Activated T-helper 1 cell treated with anti-CD3 and anti-CD28 coated beads, Interleukin-2, amount 50 U/mL, for 16 hours (primary cell): ENCODE measurements at places on chromosomes 7 and 10.

- no peak for DNase-seq
These were observed 54.4 kb downstream of the ITGB8 start for GRCh38 chr7:20385126-20385525.

GRCh38 chr7:150983893-150984368 lies 5.8 kb upstream of the KCNH2 start:
- DNase-seq = no peak

DNA sequence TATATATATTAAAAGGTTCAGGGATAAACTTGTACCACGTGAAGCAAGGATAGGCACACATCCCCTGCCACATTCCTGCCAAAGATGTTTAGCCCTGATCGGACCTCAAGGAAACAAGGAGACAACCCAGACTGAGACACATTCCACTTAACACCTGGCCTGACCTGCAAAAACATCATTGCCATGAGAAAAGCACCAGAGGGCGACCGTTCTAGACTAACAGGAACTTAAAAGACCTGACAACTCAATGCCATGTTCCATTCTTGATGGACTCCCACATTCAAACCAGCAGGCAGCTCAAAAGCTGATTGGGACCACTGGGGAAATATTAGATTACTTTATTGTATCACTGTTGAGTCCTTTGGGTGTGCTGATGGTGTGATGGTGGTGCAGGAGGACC lies 8.1 kb upstream of the PDGFA start:
- no peak for DNase-seq

- no peak for DNase-seq
These were observed 350.3 kb downstream of the TNS3 start for GRCh38 chr7:47231627-47232026.

DNA sequence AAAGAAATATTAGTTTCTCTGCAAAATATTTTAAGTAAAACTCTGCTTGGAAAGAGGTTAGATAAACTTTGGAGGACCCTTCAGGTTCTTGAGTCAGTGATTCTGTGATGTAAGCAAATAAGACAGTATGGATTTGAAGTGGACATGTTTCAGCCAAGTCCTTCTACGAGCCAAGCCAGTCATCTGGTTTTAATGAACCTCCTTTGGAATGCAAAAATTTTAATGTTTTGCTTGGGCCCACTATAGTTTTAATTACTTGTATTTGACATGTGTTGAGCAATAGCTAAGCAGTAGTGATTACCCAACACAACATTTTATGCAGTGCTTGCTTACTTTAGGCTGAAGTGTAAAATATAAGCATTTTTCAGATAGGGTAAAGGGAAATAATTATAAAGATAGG lies 296.3 kb upstream of the SEMA3D start:
- no peak for DNase-seq

DNA sequence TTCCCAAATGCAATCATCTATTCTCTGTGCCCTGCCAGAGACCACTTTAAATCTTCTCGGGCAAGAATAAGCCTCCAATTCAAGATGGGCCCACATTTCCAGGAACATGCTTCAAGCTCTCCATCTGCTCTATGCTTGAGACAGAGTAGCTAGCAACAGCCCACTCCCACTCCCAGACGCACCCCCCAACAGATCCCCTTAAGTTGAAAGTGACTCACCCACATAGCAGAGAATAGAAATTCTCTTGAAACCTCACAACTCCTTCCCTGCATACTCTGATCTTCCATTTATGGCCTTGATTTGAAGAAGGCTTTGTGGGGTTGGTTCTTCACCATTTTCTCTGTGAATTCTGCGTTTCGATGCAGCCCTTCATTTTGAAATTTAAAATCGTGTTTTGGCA lies 604.0 kb downstream of the INHBA start:
- no peak for DNase-seq

GRCh38 chr10:132893090-132893489 lies 49.3 kb downstream of the CFAP46 start:
- DNase-seq = no peak

DNA sequence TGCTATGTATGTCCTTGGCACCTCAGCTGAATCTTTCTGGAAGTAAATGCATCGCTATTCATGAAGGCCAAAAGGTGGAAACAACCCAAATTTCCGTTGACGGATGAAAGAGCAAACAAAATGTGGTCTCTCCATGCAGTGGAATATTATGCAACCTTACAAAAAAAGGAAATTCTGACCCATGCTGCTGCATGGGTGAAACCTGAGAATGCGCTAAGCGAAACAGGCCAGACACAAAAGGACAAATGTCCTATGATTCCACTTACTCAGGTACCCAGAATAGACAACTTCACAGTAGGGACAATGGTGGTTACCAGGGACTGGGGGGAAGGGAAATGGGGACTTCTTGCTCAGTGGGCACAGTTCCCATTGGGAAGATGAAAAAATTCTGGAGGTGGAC lies 158.8 kb downstream of the CAMK1D start:
- DNase-seq = no peak

GRCh38 chr7:23966941-23967340 lies 256.9 kb downstream of the STK31 start:
- no peak for DNase-seq

GRCh38 chr10:88082806-88083596 lies 219.6 kb downstream of the PTEN start:
- DNase-seq = no peak

GRCh38 chr7:26681819-26682418 lies 182.5 kb downstream of the SKAP2 start:
- DNase-seq = no peak

DNA sequence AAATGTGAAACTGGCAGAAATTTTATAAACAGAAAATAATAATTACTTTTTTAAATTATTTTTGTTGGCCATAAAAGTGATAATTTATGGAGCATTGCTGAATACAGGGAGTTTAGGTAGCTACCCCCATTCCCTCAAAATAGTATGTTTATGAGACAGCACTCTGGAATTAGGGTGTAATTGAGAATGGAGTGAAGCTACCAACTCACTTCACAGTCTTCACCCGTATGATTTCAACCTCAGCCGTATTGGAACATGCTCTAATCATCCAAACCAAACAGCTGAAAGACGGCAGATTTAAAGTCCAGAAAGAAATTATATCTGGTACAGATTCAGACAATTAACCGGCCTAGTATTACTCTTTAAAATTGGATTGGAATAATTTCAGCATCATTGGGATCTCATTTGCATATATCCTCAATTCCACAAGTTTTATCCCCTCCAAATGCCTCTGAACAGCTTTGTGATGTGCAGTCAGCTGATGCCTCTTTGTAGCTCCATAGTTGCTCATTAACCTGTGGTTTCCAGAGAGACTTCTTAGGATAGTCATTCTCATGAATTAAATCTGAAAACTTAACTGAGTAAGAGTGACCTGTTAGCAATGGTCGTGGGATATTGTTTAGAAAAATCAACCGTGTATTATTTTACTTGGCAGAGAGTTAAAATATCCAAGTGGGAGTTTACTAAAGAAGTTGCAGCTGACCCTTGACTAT lies 59.1 kb upstream of the GJD4 start:
- DNase-seq = no peak

GRCh38 chr10:88962336-88962735 lies 9.8 kb upstream of the ACTA2 start:
- DNase-seq = no peak
